ENCODE measurements at places on chromosomes 16 and 17.

GRCh38 chr17:72110942-72111318, 9.9 kb upstream of the SOX9 start:
- no peak for DNase-seq

- no peak for DNase-seq
Measured at GRCh38 chr16:76780556-76780955, 410.4 kb upstream of the MON1B start.

- DNase-seq, result no peak
Measured at GRCh38 chr17:43456661-43457361, 27.0 kb upstream of the DHX8 start.

- no peak for DNase-seq
Measured at GRCh38 chr17:59378675-59379074, 47.2 kb downstream of the YPEL2 start.

DNA sequence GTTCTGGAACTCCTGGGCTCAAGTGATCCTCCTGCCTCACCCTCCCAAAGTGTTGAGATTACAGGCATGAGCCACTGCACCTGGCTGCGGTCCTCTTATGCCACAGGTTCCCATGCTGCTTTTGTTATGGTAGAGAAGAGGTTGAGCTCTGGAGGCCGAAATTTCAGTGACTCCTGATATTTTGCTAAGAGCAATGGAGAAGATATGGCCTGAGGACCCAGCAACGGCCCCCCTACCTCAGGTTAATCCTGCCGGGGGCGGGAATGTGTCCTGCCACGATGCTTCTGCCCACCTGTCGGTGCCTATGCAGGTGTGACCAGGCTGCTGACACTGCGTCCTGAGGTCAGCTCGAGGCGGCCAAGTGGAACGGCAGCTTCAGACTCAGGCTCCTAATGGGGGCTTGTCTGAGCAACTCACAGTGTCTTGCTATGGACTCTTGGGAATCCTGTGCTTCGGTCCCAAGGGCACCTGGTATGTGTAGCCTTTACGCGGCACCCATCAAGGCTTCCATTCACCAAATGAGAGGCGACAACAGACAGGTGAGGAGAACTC, 7.6 kb upstream of the SEC14L1 start:
- no peak for DNase-seq

GRCh38 chr17:39447561-39447960, 3.5 kb downstream of the MED1 start:
- DNase-seq, result no peak

DNA sequence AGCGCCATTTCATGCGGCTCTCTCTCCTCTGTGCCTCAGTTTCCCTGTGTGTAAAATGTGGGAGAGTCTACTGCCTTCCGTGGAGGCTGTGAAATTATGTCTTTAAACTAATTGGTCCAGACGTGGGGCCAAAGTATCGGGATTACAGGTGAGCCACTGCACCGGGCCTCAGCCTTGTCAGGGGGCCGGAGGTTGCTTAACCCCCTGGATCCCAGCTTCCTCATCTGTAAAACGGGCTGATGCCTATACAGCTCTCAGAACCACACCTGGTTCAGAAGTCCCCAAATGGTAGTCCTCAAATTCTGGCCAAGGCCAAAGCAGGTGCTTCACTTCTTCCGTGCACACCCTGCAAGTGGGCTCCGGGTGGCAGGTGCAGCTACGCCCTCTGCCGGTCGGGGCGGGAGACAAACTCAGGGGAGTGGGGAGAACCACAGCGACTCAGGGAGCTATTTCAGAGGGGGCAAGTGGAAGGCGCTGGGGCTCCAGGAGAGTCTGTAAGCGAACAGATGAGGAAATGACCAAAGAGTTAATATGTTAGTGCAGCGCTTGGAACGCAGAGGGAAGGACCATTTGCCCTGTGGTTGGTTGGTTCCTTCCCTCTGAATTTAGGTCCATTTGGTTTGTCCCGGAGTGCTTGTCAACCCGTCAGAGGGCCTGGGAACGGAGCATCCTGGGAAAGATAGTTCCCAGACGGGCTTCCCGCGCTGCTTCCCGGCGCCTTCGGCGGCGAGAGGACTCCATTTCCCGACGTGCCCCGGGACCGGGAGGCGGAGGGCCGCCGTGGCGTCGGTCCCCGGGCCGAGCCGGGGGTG, at the start of gene MGRN1:
TSS of gene MGRN1 (plus strand) at position 812 of the 812 bp plus-strand sequence. CDS start 135 bp downstream, outside the sequence.
- peak; percentile 95 for DNase-seq

GRCh38 chr17:39700148-39700987, 504 bp downstream of the ERBB2 start:
- no peak for DNase-seq

DNA sequence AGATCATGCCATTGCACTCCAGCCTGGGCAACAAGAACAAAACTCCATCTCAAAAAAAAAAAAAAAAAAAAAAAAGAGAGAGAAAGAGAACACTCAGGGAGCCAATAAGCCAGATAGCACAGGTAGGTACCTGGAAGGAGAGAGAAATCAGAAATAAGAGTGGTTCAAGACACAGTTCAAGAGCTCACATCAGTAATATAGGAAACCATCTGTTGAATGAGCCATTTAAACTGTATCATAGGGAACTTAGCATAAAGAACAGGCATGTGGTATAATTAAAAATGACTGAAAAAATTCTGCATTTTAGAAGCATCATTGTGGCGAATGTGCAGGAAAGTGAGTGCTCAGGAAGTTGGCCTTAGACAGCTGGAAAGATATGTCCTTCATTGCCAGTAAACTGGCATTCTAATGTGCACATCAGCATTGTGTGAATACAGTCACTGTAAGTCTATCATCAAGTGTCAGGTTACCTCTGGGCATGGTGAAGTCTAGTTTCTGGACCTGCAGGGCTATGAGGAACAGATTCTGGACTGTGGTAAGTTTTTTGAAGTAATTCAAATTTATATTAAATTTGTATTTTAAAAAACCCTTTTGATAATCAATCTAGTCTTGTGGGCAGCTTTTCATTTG, 20.4 kb downstream of the KRT12 start:
- DNase-seq, result no peak

DNA sequence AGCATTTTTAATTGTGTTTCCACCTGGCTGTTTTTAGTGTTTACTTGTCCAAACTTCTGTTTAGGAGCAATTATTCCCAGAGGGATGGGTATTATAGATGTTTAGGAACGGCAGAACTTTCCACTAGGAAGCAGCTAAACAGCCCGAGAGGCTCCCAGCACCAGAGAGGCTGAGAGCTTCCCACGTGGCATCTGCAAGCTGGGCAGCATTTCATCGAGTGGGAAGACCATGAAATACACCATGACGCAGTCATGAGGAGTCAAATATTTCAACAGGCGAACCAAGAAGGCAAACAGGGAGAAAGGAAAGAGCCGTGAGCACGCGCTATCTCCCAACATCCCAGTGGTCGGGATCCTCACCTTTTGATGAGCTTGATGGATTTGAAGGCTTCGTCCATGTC, 24.1 kb downstream of the TMEM204 start:
- DNase-seq, result no peak

- DNase-seq, result no peak
Measured at GRCh38 chr17:76076765-76077583, 2.0 kb upstream of the ZACN start.
